ENCODE measurements at places on chromosomes 12 and 14. TPM values are rescaled to one million over a fixed set of nuclear protein-coding genes. Genes with fewer than 3 reads are reported as not detected.

KRT77 gene
- 0.03 TPM for total RNA-seq

LIN7A gene
- total RNA-seq: not detected

KERA gene
- not detected for total RNA-seq

SYT10 gene
- total RNA-seq: not detected

- no peak for DNase-seq
These were observed 23.2 kb upstream of the RAP1B start for GRCh38 chr12:68587448-68587873.

- no peak for DNase-seq
These were observed 11.3 kb downstream of the ABHD12B start for GRCh38 chr14:50882932-50883826.

GRCh38 chr12:75742048-75742447 lies 230.6 kb upstream of the KRR1 start:
- no peak for DNase-seq

DNA sequence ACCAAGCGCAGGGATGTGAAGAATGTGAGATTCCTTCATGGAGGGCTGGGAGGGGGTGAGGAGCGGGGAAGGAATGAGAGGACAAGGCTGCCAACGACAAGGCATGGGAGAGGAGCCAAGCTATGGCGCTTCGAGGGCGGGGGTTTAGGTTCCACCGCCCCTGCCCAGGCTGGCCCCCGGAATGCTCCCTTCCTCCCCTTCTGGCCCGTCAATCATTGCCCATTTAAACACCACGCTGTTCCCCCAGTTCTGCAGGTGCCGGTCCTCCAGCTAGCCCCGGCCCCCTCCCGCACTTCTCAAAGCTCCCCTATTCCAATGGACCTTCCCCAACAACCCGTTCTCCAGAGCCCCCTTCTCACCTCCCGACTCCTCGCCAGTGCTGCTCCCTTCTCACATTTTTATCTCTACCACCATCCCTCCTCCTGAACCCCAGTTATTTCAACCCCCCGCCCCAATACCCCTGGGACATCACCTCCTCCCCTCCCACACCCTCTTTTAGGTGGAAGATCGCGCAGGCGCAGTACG lies 428 bp downstream of the RNF41 start:
- DNase-seq: peak; percentile 38

DNA sequence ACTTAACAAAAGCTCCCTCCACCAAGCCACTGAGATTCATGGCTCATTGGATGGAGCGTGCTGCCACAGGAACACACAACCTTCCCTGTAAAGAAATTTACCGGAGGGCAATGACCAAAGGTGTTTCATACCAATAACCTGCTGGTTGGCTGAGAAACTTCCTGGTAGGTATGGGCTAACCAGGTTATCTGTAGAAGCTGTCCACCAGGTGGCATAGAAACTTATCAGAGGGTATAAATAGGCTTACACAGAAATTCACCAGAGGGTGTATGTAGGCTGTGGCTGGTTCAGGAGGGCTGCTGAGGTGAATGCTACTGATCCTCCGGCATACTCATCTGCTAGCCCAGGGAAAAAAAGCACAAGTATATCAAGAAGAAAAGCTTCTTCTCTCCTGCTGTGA lies 27.1 kb upstream of the MTERF2 start:
- DNase-seq: peak; percentile 90

- DNase-seq: no peak
These were observed 26.0 kb upstream of the TESC start for GRCh38 chr12:117125272-117125613.

GRCh38 chr12:113022563-113023297 lies 33.8 kb upstream of the DTX1 start:
- DNase-seq: no peak

Data from foreskin keratinocyte (primary cell).